Sigmoid colon (tissue), 7 donors: ENCODE measurements at places on chromosomes 11 and 22.

- no peak for DNase-seq
- H3K36me3 ChIP-seq: no peaks in the 10 kb centered on the region
- no peaks in the 10 kb centered on the region for H3K27me3 ChIP-seq
- peaks cover 24% of the 10 kb centered on the region for H3K4me1 ChIP-seq
These were observed 517.9 kb downstream of the NTM start for GRCh38 chr11:131888230-131888855.

- H3K4me1 ChIP-seq: no peaks in the 10 kb centered on the region
- peak; percentile 50 for DNase-seq
- no peaks in the 10 kb centered on the region for H3K36me3 ChIP-seq
These were observed 59.2 kb upstream of the SHISAL1 start for GRCh38 chr22:44371741-44372525.

GRCh38 chr22:27399161-27399560 is 402.4 kb downstream of the MN1 start:
- no peaks in the 10 kb centered on the region for H3K4me1 ChIP-seq
- no peaks in the 10 kb centered on the region for H3K27me3 ChIP-seq
- no peak for DNase-seq
- no peak overlapping the region for H3K27ac ChIP-seq

- no peak overlapping the region for H3K27ac ChIP-seq
- H3K4me1 ChIP-seq: no peaks in the 10 kb centered on the region
- H3K36me3 ChIP-seq: no peaks in the 10 kb centered on the region
- DNase-seq: no peak
- no peak overlapping the region for H3K4me3 ChIP-seq
- H3K27me3 ChIP-seq: no peaks in the 10 kb centered on the region
These were observed 41.6 kb downstream of the ACER3 start for GRCh38 chr11:76902121-76903014.

DNA sequence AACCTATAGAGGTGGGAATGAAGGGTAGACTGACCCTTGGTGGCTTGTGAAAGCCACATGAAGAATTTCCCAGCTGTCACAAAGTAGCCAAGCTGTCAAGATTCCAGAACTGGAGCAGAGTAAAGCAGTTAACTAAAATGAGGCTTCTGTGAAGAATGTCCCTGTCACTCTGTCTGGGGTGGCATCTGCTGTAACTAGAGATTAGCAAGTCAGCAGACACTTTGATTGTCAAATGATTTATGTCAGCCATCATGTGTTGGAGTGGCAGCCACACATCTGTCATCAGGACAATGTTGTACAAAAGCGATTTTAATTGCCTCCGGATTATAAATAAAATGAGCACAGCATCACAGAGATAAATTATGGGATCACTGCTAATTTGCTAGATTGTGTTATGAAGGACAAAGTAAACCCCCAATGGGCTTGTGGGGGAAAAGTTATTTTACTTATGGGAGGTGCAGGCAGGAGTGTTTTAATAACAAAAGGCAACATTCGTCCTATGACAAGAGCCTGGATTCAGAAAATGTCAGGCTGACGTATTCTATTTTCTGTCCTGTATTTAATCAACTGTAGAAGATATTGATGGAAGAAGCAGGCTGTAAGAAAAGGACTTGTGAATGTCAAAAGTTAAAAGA is 270.9 kb downstream of the FAM181B start:
- H3K4me3 ChIP-seq: no peak overlapping the region
- H3K36me3 ChIP-seq: no peaks in the 10 kb centered on the region

DNA sequence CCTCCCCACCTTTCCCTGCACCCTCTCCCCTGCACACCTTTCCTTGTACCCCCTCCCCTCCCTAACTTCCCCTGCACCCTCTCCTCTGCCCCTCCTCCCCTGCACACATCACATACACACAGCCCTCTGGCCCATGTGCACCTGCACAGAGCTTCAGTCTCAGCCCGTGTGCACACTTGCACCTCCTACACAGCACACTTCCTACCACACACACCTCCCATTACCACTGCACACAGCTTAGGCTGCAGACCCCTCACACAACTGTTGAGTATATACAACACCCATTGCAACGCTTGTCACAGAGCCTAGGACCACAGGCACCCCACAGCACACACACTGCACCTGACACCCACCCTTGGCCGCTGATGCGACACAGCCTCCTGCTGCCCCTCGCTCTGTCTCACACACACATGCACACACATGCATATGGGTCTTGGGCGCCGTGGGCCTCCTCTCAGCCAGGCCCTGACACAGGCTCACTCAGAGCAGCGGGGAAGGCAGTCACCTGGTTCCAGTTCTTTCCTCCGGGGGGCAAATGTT is 411 bp downstream of the SIGIRR start:
- no peak overlapping the region for H3K4me3 ChIP-seq
- H3K4me1 ChIP-seq: no peaks in the 10 kb centered on the region
- no peak overlapping the region for H3K27ac ChIP-seq
- no peak for DNase-seq

GRCh38 chr11:101129203-101129943 is at the start of gene PGR:
Gene PGR (minus strand): TSS chr11:101129813. CDS start chr11:101129070, 743 bp downstream.
- peak within 1 kb of the TSS; percentile 78 for H3K27ac ChIP-seq
- peak within 1 kb of the TSS; percentile 77 for H3K4me3 ChIP-seq
- peaks cover 26% of the 10 kb centered on the region for H3K4me1 ChIP-seq
- H3K36me3 ChIP-seq: no peaks in the 10 kb centered on the region
- H3K27me3 ChIP-seq: no peaks in the 10 kb centered on the region
- DNase-seq: no peak

DNA sequence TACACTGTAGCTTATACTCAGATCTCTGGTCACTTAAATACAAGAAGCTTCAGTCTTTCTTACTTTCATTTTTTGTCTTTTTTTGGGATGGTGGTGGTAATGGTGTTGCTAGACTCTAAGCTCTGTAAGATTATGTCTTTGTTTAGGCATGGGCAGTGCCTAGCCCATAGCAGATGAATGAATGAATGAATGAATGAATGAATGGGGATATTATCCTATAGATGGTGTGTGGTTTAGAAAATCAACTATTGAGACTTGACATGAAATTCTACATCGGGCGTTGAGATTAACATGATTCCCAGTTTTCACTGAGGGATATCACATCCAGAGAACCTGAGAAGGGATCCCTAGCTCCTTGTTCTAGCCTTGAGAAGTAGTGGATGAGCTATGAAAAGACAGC is 9.8 kb upstream of the CKAP5 start:
- no peaks in the 10 kb centered on the region for H3K36me3 ChIP-seq
- no peak overlapping the region for H3K4me3 ChIP-seq
- DNase-seq: no peak
- no peaks in the 10 kb centered on the region for H3K27me3 ChIP-seq
- H3K4me1 ChIP-seq: peaks cover 8% of the 10 kb centered on the region

- no peaks in the 10 kb centered on the region for H3K27me3 ChIP-seq
- DNase-seq: no peak
- peaks cover 3% of the 10 kb centered on the region for H3K4me1 ChIP-seq
- H3K27ac ChIP-seq: no peak overlapping the region
- no peaks in the 10 kb centered on the region for H3K36me3 ChIP-seq
- H3K4me3 ChIP-seq: no peak overlapping the region
These were observed 30.7 kb downstream of the ME3 start for GRCh38 chr11:86641537-86642261.

DNA sequence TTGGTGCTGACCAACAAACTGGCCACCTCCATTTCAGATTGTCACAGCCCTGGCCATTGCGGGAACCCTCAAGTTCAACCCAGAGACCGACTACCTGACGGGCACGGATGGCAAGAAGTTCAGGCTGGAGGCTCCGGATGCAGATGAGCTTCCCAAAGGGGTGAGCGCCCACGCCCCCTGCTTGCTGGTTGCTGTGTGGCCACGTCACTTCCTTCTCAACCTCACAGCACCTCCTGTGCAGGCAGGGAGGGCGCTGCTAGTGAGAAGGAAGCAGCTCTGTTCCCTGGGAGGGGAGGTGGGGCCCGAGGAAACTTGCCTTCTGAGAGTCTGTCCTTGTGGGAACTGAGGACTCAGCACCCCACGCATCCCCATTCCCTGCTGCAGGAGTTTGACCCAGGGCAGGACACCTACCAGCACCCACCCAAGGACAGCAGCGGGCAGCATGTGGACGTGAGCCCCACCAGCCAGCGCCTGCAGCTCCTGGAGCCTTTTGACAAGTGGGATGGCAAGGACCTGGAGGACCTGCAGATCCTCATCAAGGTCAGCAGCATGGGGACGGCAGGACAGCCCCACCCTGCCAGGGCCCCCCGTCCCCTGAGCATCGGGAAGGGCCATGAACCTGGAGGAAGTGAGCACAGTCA is 19.3 kb downstream of the POLR3H start:
- no peak for DNase-seq
- H3K36me3 ChIP-seq: peaks cover 60% of the 10 kb centered on the region
- H3K4me1 ChIP-seq: peaks cover 45% of the 10 kb centered on the region
- peak overlapping the region; percentile 82 for H3K27ac ChIP-seq
- H3K4me3 ChIP-seq: no peak overlapping the region
- H3K27me3 ChIP-seq: no peaks in the 10 kb centered on the region

GRCh38 chr22:37544955-37545702 is 15.2 kb upstream of the CDC42EP1 start:
- H3K36me3 ChIP-seq: no peaks in the 10 kb centered on the region
- H3K4me3 ChIP-seq: peak overlapping the region; percentile 27
- peaks cover 36% of the 10 kb centered on the region for H3K4me1 ChIP-seq
- DNase-seq: peak; percentile 83
- H3K27me3 ChIP-seq: no peaks in the 10 kb centered on the region

DNA sequence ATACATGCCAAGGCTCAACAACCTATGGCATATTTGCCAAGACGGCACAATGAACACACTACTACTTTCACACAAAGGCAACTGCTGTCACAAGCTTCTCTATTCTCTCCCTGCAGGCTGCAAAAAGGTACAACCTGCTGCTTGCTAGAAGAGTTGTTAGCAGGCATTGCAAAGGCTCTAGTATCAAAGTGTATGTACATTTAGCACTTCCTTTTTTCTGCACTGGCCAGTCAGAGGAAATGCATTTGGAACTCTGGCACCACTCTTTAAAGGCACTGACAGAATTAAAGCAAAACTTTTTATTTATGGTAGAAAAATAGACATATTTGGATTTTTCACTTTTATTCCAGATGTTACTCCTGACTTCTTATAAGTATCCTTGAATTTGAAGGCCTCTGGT is 125.9 kb downstream of the CWF19L2 start:
- H3K4me1 ChIP-seq: no peaks in the 10 kb centered on the region
- no peak overlapping the region for H3K4me3 ChIP-seq
- no peak overlapping the region for H3K27ac ChIP-seq

- H3K27me3 ChIP-seq: no peaks in the 10 kb centered on the region
- H3K27ac ChIP-seq: no peak overlapping the region
- H3K36me3 ChIP-seq: no peaks in the 10 kb centered on the region
- H3K4me3 ChIP-seq: no peak overlapping the region
- H3K4me1 ChIP-seq: no peaks in the 10 kb centered on the region
These were observed 21.5 kb upstream of the MMP7 start for GRCh38 chr11:102552020-102552419.

DNA sequence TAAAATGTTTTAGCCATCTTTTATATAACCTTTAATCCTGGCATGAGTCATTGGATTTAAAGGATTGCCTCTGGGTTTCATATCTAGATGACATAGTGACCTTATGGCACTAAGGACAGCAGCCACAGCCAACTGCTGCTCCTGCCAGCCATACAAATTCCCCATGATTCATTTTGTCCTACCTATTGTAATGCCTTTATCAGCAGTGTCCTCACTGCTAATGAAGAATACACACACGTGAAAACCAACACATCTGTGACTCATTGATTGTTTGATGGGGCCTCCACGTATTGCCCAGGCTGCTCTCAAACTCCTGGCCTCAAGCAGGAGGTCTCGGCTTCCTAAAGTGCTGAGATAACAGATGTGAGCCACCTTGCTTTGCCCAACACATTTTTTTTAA is 1.8 kb downstream of the LDHAL6A start:
- H3K27ac ChIP-seq: no peak overlapping the region
- H3K27me3 ChIP-seq: no peaks in the 10 kb centered on the region
- H3K36me3 ChIP-seq: no peaks in the 10 kb centered on the region
- no peaks in the 10 kb centered on the region for H3K4me1 ChIP-seq

GRCh38 chr11:110409174-110409573 is 20.6 kb upstream of the FDX1 start:
- no peak for DNase-seq
- H3K4me1 ChIP-seq: no peaks in the 10 kb centered on the region
- no peaks in the 10 kb centered on the region for H3K36me3 ChIP-seq
- H3K27ac ChIP-seq: no peak overlapping the region

DNA sequence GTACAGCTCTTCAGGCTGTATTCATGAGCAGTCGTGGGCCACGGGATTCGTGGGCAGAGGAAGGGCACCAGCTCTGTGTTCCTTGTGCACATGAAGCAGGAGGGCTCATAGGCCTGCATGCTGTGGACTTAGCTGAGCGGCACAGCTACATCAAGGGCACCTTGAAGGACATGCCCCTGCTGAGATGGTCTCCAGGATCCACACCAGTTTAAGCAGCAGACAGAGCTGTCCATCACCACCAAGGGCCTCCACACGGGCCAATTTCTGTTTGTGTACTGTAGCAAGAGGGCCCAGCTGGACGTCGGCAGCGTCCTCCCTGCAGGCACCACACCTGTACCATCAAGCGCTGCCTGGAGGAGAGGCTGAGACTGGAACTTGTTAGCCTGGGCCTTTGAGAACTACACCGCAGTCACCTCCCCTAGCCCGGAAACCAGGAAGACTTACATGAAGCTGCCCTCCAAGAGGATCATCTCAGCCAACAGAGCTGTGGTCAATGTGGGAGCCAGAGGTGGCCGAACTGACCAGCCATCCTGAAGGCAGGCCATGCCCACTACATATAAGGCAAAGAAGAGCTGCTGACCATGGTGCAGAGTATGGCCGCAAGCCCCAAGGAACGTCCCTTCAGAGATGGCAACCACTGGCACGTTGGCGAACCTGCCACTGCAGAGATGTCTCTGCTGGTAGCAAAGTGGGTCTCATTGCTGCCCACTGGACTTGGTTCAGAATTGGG is 32.7 kb upstream of the GNB1L start:
- DNase-seq: no peak
- H3K36me3 ChIP-seq: peaks cover 4% of the 10 kb centered on the region
- H3K4me1 ChIP-seq: no peaks in the 10 kb centered on the region
- H3K27ac ChIP-seq: no peak overlapping the region
- no peak overlapping the region for H3K4me3 ChIP-seq

- no peaks in the 10 kb centered on the region for H3K27me3 ChIP-seq
- no peak overlapping the region for H3K4me3 ChIP-seq
- no peaks in the 10 kb centered on the region for H3K4me1 ChIP-seq
These were observed 198.5 kb downstream of the MYO18B start for GRCh38 chr22:25940479-25940878.

DNA sequence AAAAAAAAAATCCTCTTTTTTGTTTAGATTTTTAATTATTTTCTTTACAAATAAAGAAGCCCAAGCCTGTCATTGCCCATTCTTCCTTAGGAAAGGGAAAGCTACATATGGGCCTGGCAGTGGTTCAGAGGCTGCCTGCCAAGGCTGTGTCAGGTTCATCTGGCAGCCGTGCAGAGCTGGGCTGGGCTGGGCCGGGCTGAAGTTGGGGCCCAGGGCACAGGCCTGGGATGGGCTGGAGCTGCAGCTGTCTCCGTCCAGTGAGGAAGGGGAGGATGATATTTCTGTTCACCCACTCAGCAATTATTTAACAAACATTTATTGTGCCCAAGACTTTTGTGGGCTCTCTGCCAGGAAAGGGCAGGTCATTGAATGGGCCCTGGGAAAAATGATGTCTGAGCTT is 4.6 kb downstream of the PRR5L start:
- H3K27me3 ChIP-seq: no peaks in the 10 kb centered on the region
- peak; percentile 70 for DNase-seq
- no peak overlapping the region for H3K27ac ChIP-seq

GRCh38 chr22:47342446-47342845 is 580.0 kb downstream of the TBC1D22A start:
- no peaks in the 10 kb centered on the region for H3K4me1 ChIP-seq
- DNase-seq: no peak
- H3K4me3 ChIP-seq: no peak overlapping the region
- no peaks in the 10 kb centered on the region for H3K27me3 ChIP-seq

- no peak overlapping the region for H3K4me3 ChIP-seq
- no peaks in the 10 kb centered on the region for H3K4me1 ChIP-seq
- no peak for DNase-seq
- H3K27ac ChIP-seq: no peak overlapping the region
These were observed 30.8 kb downstream of the EXT2 start for GRCh38 chr11:44126304-44126703.
